ENCODE measurements at places on chromosomes 1 and 21.

DNA sequence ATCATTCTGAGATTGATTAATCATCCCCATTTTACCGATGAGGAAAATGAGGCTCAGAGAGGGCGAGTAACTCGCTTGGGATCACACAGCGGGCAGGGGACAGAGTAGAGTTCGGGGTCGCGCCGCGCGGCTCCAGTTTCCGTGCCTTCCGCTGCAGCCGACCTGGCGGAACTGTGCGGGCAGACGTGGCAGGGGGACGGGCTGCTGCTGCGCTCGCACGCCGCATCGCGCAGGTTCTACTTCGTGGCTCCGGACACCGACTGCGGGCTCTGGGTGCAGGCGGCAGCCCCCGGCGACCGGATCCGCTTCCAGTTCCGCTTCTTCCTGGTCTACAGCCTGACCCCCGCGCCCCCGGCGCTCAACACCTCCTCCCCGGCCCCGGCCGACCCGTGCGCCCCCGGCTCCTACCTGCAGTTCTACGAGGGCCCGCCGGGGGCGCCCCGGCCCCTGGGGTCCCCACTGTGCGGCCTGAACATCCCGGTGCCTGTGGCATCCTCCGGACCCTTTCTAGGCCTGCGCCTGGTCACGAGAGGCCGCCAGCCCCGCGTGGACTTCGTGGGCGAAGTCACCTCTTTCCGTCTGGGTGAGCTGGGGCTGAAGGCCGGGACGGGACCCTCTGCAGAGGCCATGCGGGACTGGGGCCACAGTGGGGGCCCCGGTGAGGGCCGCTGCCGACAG, 2.3 kb downstream of the LDLRAD2 start:
- peak; percentile 20 for DNase-seq

GRCh38 chr21:31282095-31282709, 61.9 kb downstream of the TIAM1 start:
- DNase-seq = no peak

GRCh38 chr1:21293537-21294265, 3.4 kb upstream of the ECE1 start:
- DNase-seq = peak; percentile 49

DNA sequence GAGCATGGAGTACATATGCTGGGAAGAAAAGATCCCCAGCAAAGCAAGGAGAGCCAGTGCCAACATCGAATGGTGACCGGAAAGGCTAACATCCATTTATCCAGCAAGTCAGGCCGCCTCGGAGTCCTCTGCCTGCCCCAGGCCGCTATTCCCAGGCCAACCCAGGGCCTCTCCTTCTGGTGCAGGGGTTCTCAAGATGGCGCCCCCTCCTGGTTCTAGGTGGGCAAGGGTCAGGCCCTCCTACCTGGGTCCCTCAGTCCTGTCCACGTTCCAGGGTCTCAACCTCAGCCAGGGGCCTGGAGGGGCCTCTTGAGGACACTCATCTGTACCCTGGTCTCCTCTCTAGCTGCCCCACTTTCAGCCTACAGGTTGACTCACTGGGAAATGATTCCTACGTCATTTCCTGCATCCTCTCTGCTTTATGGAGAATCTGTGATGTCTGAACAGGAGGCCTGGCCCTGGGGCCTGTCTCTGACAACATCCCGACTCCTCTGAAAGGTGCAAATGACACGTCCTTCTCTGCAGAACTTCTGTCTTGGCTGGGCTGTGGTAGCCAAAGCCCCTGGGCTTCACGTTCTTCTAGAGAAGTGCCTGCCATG, 145.3 kb downstream of the PSMG1 start:
- DNase-seq = no peak

- no peak for DNase-seq
These were observed 520 bp downstream of the CLIC6 start for GRCh38 chr21:34669149-34669879.

GRCh38 chr1:30775433-30775975, 17.9 kb upstream of the LAPTM5 start:
- DNase-seq = no peak

GRCh38 chr1:248823517-248824001, 2.2 kb downstream of the SH3BP5L start:
- no peak for DNase-seq

DNA sequence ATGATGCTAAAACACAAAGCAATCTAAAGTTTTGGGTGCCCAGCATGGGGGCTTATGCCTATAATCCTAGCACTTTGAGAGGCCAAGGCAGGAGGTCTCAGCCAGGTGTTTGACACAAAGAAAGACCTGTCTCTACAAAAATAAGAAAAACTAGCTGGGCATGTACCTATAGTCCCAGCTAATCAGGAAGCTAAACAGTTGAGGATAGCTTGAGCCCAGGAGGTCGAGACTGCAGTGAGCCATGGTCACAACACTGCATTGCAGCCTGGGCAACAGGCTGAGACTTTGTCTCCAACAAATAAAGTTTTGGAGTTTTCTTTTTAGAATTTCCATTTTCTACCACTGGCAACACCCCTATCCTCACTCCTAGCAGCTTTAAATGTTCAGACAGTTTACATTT, 55.1 kb upstream of the GUCA2A start:
- DNase-seq = no peak

GRCh38 chr1:224774378-224774777, 155.1 kb upstream of the DNAH14 start:
- no peak for DNase-seq

- DNase-seq = no peak
These were observed 101.4 kb upstream of the RGS1 start for GRCh38 chr1:192474080-192474683.

DNA sequence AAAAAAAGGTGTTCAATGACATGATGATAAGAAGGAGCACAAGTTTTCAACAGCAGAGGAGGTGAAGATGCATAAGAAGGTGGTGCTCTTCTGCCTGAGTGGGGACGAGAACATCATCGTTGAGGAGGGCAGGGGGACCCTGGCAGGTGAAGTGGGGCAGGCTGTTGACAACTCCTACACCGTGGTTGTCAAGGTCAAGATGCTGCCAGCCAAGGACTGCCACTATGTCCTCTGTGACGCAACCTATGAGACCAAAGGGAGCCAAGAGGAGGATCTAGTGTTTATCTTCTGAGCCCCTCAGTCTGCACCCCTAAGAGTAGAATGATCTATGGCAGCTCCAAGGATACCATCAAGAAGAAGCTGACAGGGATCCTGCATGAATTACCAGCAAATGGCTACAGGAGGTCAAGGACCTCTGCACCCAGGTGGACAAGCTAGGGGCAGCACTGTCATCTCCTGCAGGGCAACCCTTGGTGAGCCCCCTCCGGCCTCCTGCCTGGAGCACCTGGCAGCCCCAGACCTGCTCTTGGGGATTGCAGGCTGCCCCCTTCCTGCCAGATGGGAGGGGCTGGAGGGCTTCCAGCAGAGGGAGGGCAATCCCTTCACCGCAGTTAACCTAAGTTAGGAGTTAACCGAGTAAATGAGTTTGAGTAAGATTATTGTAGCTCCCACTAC, 80.5 kb downstream of the ZNF281 start:
- no peak for DNase-seq

DNA sequence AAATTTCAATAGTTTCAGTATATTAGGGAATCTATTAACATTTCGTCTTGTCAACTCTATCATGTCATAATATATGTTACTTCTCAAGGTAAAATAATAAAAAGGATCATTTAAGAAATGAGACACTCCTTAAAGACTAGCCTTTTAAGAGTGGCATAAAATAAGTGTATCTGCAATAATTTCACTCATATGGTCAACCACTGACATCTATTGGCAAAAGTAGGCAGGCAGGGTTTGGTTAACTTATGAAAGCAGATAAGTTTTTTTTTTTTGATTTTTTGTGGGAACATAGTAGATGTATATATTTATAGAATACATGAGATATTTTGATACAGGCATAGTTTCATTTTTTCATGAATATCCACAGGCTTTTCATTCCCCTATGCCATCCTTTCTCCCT, 5.5 kb upstream of the RGS21 start:
- DNase-seq = no peak

GRCh38 chr1:66253330-66253921, 280.5 kb upstream of the SGIP1 start:
- DNase-seq = no peak

DNA sequence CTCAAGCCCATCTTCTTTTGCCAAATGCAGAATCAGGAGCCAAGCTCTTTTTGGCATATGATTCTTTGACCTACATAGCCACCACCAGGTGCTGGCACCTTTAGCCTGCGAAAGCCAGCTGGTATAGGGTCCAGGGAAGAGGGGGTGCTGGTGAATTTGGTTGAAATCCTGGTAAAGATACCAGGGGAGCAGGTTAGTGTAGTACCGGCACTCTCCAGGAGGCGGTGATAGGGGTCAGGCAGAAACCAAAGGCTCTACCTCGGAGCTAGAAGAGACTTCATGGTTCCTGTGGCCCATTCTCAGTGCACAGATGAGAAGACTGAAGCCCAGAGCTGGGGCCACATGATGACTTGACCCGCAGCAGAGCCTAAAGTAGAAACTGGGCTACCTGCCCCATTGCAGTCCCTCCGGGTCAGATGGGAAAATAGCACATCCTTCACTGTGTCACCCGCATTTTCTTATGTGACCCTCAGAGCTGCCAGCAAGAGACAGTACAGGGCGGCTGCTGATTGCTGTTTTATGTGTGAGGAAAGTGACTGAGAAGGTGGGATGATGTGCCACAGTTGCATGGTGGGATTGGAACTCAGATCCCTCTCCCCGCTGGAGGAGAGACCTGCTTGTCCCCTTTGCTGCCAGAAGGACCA, 36.0 kb upstream of the IL19 start:
- peak; percentile 72 for DNase-seq

- no peak for DNase-seq
These were observed 1.8 kb upstream of the SLC19A2 start for GRCh38 chr1:169487561-169487960.

DNA sequence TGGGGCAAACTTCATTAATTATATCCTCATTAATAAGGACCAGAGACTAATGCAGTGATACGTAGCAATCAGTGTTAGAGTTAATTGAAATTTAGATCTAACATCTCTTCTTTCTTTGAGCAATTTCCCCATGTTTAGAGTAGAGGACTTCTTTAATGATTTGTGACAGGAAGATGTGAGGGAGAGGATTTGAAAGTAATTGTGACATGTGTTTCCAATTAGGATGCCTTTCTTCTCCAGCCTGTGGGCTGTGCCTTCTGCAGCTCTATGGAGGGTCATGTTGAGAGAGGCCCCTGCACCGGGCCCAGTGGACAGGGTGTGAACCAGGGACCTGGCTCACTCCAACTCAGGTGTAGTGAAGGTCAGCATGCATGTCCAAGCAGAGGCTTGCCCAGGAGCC, 103.0 kb downstream of the GREM2 start:
- no peak for DNase-seq

- DNase-seq = no peak
These were observed 1.8 kb downstream of the CAP1 start for GRCh38 chr1:40042341-40042740.

DNA sequence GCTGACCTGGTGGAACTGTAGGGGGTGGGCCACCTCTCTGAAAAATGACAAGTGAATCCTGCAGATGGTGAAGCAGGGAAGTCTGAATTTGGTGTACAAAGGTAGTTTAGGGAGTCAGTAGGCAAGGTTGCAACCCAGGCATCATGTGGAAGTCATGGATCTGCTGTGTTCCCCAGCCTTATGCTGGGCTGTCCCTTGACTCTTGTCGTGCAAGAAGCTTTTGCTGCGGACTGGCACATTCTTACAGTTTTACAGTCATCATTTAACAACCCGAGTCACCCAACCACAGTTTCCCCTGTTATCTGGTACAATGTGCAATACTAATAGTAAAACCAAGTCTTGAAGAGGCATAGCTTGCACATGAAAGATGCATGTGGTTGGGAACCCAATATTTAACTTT, 13.2 kb downstream of the RHOU start:
- DNase-seq = no peak

DNA sequence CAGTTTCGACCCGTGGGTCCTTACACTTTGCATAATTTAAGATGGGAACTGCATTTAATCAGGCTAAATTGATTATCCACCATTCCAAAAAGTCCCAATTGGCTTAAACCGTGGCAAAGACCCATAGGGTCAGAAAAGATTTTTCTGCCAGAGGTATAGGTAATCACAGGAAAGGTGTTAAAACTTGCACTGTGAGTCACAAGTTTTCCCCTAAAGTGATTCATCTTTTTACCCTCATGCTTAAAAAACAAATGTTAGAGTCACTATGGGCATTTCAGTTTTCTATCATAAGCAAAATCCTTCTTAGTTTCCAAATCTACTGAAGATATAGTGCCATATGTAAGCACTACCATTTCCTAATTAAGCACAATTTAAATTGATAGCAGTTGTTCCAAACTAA, 1079.8 kb downstream of the ADGRL2 start:
- no peak for DNase-seq

GRCh38 chr1:217896490-217896889, 265.3 kb downstream of the SPATA17 start:
- no peak for DNase-seq

GRCh38 chr1:38347446-38348175, 301.0 kb upstream of the POU3F1 start:
- DNase-seq = no peak

- DNase-seq = no peak
These were observed 58.8 kb downstream of the GALNT2 start for GRCh38 chr1:230125640-230126528.

DNA sequence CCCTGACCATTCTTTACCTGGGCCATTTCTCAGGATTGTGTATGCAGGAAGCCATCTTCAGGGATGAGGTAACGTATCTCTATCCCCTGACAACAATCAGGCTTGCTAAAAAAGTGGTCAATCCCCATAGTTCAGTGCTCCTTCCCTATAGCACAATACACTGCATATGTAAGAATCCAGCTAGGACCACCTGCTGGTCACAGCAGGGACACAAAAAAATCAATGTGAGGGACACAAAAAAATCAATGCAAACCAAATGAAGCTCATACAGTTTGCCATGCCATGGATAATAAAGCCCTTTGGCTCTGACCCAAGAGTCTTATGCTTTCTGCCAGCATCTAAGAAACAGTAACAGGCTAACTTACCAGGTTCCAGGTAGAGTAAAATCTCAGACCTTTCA, 16.3 kb downstream of the ACBD6 start:
- DNase-seq = no peak

DNA sequence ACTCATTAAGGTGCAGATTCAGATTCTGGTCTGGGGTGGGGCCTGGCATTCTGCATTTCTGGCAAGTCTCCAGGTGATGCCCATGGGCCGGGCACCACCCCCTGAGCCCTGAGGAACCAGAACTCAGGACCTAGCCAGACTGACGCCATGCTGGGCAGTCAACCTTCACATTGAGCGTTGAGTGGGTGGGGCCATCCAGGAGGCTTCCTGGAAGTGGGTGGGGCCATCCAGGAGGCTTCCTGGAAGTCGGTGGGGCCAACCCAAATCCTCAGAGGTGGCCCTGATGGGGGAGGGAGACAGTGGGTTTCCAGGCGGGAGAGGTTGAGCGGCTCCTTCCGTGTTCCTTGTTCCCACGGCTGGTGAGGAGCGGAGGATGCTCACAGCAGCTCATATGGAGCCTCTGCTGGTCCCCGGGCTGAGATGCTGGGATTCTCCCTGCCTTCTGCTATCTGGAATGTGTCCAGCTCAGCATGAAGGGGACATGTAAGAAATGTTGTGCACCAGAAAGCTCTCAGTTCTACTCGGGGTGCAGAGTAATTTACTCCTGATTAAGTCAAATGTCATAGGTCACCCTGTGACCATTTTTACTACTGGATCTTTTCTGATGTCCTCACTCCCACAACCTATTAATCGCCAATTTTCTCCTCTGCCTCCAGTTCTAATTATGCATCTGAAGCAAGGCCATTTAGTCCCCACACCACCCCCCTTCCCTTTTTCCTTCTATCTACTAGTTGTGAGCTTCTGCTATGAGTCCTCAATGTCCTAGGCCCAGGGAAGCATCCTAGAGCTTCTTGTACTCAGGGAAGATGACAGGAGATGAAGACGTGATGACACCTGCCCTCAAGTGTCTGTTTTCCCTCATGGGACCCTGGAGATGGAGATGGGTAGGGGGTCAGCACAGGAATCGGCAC, 435.4 kb downstream of the PTPRU start:
- DNase-seq = no peak

- DNase-seq = no peak
These were observed 30.1 kb downstream of the SLC66A1 start for GRCh38 chr1:19342062-19342750.
